Lower lobe of right lung (tissue), 2 donors: ENCODE measurements at places on chromosomes 2 and 18. TPM values are rescaled to one million over a fixed set of nuclear protein-coding genes. Genes with fewer than 3 reads are reported as not detected.

BOK gene
- total RNA-seq: 44.2 TPM

CAVIN2 gene
- 182 TPM for total RNA-seq

TRIM43 gene
- total RNA-seq: not detected

G6PC2 gene
- total RNA-seq: not detected

HOXD10 gene
- total RNA-seq: not detected

CMPK2 gene
- total RNA-seq: 43.3 TPM

EIPR1 gene
- total RNA-seq: 14.9 TPM

BCL2 gene
- total RNA-seq: 11.0 TPM

ATP8B1 gene
- 27.2 TPM for total RNA-seq

SERPINB13 gene
- total RNA-seq: not detected

TEKT4 gene
- 3.4 TPM for total RNA-seq

CLEC4F gene
- 0.71 TPM for total RNA-seq

RAX gene
- total RNA-seq: not detected

PROKR1 gene
- total RNA-seq: not detected

RBM45 gene
- total RNA-seq: 11.7 TPM
